Activated naive CD8-positive, alpha-beta T cell treated with anti-CD3 and anti-CD28 coated beads, Interleukin-2, amount 10 ng/mL, durations not matched to agents 7 days and 5 days (primary cell): ENCODE measurements at places on chromosomes 16 and 17. TPM values are rescaled to one million over a fixed set of nuclear protein-coding genes. Genes with fewer than 3 reads are reported as not detected.

DNA sequence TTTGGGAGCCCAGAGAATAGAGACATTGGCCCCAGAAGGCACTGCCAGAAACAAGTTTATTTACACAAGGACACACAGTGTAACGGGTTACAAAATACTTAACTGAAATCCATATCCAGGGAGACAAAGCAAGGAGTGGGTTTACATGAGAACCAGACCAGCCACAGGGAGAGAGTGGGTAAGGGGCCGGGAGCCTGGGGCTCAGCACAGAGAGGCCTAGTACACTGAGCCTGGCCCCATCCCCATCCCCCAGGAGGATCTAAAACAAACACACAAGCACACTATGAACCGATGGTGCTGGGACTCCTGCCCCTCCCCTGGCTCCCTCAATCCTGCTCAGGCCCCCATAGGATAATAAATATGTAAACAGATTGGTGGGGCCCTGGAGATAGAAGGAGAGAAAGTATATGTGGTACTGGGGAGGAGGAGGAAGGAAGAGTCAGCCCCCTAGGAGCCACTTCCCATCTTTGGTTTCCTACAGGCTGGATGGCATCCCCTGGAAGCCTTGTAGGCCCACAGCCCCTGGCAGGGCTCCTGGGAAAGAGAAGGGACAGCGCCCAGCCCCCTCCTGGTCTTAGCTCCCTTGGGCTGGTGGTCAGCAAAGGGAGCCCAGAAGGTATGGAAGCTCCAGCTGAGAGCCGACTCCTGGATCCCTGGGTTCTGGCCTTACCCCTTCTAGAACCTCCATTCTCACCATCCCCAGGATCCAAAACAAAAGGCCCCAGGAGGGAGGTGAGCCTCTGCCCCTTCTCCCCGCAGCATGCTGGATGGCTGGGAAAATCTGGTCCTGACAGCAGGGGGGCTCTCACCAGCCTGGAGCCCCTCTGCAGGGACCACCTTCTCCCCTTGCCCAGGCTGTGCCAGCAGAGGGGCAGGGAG lies 6.4 kb downstream of the G6PC3 start:
- no peak for DNase-seq

DNA sequence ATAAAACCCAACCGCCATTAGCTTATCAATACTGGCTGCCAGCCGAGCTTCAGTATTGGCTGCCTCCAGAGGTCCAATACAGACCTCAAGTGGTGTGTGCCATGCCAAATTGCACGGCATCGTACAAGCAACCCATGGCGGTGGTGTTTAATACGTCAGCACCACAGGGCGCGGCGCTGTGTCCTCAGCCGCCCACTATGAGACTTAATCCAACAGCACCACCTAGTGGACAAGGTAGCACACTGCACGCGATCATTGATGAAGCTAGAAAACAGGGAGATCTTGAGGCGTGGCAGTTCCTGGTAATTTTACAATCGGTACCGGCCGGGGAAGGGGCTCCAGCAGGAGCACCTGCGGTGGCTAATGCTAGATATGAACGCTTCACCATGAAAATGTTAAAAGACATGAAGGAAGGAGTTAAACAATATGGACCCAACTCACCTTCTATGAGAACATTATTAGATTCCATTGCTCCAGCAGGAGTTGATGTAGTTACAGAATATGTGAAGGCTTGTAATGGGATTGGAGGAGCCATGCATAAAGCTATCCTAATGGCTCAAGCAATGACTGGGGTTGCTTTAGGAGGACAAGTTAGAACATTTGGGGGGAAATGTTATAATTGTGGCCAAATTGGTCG lies 15.4 kb downstream of the FLYWCH1 start:
- peak; percentile 83 for DNase-seq

- DNase-seq, result no peak
Measured at GRCh38 chr17:12998874-12999273, 19.0 kb downstream of the ELAC2 start.

- DNase-seq, result no peak
Measured at GRCh38 chr17:81400996-81401722, 5.9 kb downstream of the BAHCC1 start.

GRCh38 chr17:60676758-60677307 lies 818 bp upstream of the BCAS3 start:
- no peak for DNase-seq

DNA sequence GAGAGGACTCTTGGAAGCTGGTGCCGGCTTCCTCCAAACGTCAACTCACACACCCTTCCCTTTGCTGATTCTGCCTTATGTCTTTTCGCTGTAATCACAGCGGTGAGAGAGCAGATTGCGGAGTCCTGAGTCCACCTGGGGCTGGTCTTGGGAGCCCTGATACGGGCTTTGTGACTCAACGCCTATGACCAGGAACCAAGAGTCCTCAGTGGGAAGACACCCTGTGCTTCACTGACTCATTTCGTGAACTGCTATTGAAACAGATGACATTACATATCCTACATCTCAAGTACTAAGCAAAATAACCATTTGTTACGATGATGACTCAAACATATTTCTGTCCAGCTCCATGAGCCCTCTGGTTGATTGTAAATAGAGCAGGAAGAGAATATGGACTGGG lies 90.7 kb upstream of the CREBBP start:
- no peak for DNase-seq

- DNase-seq, result no peak
Measured at GRCh38 chr16:88686062-88686438, 257 bp downstream of the SNAI3 start.

DNA sequence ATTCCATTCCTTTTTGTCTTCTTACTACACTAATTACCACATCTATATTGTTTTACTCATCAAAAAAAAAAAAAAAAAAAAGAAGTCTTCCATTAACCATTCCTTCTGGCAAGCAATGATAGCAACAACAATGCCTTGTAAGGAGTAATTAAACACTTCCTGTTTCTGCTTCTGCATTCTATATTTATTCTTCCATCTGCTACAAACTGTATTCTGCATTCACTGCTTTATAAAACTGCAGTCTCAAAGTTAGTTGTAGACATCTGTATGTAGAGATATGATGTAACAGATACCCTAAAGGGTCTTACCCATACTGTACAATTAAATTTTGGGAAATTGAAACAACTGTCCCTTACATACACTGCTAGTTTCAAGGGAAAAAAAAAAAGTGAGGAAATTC lies 28.7 kb upstream of the ABCA6 start:
- DNase-seq, result no peak

- no peak for DNase-seq
Measured at GRCh38 chr16:13471036-13471435, 448.9 kb upstream of the ERCC4 start.

GRCh38 chr17:28447396-28447760 lies 26.1 kb upstream of the SLC13A2 start:
- DNase-seq, result no peak

DNA sequence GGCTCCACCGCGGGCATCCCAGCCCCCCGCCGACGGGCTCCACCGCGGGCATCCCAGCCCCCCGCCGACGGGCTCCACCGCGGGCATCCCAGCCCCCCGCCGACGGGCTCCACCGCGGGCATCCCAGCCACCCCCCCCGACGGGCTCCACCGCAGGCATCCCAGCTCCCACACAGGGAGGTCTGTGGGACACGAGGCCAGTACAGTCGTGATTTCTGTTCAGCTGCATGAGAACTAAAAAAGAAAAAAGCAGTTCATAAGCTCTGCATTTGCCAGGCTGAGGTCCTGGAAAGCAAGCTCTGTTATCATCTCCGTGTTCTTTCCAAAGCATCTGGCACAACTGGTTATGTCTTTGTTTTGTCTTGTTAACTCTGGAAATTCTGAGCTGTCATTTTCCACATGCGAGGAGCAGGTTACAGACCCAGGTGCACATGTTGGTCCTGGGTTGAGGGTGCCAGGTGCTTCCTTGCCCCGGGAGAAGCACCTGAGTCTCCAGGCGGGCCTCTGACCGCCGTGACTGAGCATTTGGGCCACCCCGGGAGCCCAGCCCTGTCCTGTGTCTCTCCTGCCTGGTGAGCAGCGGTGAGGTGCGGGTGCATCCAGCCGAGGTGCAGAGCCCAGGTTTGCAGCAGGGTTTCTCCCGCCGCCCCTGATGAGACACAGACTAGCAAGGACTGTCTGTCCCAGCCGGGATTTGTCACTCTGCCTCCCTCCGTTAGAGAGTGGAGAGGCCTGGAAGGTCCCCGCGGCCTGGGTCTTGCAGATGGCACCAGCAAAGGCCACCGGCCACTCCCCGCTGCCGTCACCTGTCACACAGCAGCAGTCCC lies 9.9 kb upstream of the WFIKKN1 start:
- DNase-seq, result no peak

DNA sequence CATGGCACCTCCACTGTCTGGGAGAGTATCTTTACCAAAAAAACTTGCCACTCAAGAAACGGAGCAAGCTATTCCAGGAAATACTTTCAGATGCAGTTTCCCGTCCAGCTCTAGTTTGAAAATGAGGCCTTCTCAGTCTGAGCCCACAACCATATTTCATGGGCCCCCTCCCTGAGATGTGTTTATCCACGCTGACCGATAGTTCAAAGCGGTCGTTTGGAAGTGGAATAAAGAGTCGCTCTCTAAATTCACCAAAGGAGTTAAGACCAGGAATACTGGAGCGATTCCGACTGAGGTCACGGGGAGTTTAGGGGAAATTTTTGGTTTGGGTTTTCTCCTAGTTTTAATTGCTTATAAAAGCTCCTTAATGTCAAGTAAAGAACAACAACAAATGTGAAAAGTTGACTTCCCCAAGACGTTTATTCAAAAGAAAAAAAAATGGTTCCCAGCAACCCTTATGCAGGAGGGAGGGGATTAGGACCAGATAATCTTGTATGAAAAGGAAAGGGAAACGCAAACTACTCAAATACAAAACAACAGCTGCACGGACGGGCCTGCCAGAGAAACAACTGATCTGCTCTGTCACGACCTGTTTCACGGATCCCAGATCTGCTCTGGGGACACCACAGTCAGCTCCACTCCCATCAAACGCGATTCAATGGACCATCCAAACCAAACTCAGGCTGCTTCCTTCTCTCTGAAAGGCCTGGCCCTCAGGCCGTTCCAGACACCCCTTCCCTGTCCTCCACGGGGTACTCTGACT lies 77.1 kb downstream of the MRM3 start:
- DNase-seq, result no peak

- DNase-seq, result no peak
Measured at GRCh38 chr17:4897198-4897687, 2.1 kb upstream of the C17orf107 start.

GRCh38 chr16:46613352-46613751 lies 7.8 kb downstream of the SHCBP1 start:
- DNase-seq, result no peak

DNA sequence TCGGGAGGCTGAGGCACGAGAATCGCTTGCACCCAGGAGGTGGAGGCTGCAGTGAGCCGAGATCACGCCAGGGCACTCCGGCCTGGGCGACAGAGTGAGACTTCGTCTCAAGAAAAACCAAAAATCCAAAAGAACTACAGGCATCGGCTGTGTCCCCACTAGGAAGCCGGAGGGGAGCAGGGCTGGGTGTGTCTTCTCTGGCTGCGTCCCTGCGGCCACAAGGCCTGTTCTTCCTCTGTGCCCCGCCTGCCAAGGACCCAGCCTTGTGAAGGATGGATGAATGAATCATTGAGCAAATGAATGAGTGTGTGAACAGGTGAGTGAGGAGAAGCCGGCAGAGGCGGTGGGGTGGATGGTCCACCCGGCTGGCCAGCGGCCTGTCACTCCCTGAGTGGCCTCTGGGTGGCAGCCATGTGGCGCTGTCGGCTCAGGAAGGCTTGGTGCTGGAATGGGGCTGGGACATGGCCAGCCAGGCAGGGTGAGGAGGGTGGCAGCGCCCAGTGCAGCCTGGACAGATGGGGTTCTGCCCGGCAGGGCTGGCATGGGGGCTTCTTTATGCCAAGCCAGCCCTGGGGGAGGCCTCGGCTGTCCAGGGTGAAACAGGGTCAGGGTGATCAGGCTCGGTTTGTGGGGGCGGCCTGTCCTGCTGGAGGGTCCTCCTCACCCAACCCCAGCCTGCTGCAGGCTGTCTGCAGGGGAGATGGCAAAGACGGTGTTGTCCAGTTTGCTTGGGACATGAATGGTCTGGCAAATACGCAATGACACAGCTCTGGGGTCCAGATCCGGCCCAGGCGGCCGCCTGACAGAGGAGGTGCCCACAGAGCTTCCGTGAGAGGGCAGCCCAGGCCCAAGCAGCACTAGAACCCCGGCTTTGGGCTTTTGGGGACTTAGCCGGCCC lies 21.7 kb downstream of the SLC25A10 start:
- peak; percentile 80 for DNase-seq

GRCh38 chr17:28521311-28522085 lies 15.3 kb downstream of the FOXN1 start:
- no peak for DNase-seq

Gene CACNG5
- not detected for total RNA-seq

Gene SLFN12
- total RNA-seq, result 19.8 TPM

Gene TAC4
- total RNA-seq, result not detected

Gene GRAP
- 27.7 TPM for total RNA-seq

Gene TEX19
- not detected for total RNA-seq

Gene OR2C1
- not detected for total RNA-seq

Gene SLC35G6
- total RNA-seq, result not detected

Gene CCR7
- total RNA-seq, result 231 TPM

Gene OTOA
- 0.14 TPM for total RNA-seq

Gene TOM1L2
- 37.0 TPM for total RNA-seq

Gene GCGR
- total RNA-seq, result not detected

Gene JPH3
- total RNA-seq, result not detected

Gene CCL18
- not detected for total RNA-seq

Gene CD19
- 0.83 TPM for total RNA-seq
